ENCODE measurements at places on chromosomes 16 and 17.

GRCh38 chr16:23500212-23500861 is 10.0 kb downstream of the GGA2 start:
- no peak for DNase-seq

DNA sequence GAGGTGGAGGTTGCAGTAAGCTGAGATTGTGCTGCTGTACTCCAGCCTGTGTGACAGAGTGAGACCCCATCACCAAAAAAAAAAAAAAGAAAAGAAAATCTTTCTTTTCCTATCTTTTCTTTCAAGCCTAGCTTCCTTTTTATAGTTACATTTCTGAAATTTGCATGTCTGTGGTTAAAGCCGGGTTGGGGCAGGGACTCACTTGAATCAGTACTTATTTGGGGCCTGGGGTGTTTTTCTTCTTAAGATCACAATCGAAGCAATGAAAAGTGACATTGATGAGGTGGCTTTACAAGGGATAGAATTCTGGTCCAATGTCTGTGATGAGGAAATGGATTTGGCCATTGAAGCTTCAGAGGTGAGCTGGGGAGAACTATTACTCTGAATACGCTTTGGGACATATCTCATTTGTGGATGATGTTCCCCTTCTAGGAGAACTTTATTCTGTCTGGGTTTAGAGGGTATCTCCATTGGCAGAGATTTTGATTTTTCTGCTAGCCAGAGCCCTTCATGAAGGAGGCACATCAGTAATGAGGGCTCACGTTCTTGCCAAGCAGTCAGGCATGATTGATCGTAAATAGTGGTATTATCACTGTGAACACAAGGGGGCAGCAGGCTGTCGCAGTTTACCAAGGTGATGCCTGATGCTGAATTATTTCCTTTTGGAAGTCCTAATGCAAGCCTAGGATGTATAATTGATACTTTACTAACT is 14.3 kb downstream of the KPNB1 start:
- DNase-seq = peak; percentile 77

GRCh38 chr16:88651276-88651988 is 579 bp upstream of the CYBA start:
- DNase-seq = peak; percentile 97

DNA sequence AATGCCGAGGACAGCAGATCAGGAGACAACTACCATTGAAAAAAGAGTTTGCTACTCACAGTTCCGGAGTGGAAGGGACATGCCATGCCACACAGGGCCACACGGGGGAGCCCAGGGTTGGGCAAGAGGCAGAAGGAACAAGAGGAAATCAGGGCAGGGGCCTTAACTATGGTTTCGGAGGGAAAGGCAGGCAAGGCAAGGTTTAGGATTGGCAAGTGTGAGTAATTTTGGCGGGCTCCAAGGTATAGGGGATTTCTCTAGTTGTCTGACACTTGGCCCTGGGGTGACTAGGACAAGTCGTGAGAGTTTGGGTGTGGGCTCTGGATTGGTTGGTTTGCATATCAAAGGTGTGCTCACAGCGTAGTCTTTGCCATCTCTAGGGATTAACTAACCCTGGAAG is 27.0 kb upstream of the NTN1 start:
- DNase-seq = peak; percentile 45

GRCh38 chr17:927611-928461 is 51.7 kb downstream of the NXN start:
- DNase-seq = no peak

- no peak for DNase-seq
Observed at GRCh38 chr16:29925105-29925756, 795 bp downstream of the KCTD13 start.

DNA sequence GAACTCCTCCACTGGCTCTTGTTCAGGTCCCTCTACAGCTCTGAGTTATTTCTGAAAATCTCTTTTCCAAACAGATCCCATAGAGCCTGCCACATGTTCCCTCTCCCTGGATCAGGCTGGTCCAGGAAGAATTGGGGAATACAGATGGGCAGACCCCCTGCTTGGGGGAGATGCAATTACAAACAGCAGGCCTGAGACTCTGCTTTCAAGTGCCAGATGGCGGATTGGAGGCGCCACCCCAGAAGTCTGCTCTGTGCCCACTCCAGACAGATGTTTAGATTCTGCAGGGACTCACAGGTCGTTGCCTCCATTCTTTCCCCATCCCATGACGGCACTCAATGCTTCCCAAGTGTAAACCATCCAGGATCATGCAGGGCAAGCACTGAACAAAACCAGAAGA is 316.6 kb downstream of the SLC39A11 start:
- no peak for DNase-seq

GRCh38 chr16:89345642-89346150 is 128.2 kb downstream of the ZNF778 start:
- DNase-seq = no peak

- no peak for DNase-seq
Observed at GRCh38 chr16:64047207-64047606, 1074.7 kb downstream of the CDH11 start.

DNA sequence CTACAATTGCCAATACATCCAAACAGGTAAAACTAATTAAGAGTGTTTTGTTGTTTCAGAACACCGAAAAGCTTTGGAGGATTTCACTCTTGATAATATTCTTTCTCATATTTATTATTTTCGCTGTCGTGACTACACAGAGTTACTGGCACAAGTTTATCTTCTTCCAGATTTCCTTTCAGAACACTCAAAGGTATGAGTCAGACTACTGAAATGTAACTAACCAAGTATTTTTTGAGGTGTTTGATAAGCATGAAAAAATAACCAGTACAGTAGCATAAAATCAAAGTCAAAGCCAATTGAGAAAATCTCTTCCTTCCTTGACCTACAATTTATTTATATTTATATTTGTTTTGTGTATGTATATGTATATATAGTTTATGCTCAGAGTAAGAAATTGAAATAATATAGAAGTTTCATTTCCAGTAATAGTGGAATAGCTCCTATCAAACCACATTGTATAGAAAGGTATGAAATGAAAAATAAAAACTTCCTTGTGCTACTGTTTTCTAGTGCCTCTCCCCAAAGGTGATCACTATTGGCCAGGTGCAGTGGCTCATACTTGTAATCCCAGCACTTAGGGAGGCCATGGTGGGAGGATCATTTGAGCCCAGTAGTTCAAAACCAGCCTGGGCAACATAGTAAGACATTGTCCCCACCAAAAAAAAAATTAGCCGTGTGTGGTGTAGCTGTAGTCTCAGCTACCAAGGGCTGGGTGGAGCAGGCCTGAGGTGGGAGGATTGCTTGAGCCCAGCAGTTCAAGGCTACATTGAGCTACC is 10.9 kb downstream of the RAD51C start:
- no peak for DNase-seq

GRCh38 chr17:28949185-28950016 is 1.9 kb downstream of the PHF12 start:
- peak; percentile 55 for DNase-seq

GRCh38 chr17:71378036-71378435 is 742.8 kb upstream of the SOX9 start:
- no peak for DNase-seq

DNA sequence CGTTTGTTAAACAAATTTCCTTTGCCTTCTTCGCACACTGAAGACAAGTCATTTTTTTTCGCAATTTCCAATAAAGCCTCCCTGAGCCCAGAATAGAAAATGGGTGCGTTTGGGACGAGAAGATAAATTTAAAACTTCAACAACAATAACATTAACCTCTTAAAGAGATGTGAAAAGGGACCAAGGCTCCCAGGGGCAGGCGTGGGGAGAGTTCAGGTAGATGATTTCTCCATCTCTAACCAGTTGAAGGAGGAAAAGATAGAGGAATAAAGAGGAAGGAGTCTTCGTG is 1.3 kb upstream of the HOXB4 start:
- DNase-seq = no peak

DNA sequence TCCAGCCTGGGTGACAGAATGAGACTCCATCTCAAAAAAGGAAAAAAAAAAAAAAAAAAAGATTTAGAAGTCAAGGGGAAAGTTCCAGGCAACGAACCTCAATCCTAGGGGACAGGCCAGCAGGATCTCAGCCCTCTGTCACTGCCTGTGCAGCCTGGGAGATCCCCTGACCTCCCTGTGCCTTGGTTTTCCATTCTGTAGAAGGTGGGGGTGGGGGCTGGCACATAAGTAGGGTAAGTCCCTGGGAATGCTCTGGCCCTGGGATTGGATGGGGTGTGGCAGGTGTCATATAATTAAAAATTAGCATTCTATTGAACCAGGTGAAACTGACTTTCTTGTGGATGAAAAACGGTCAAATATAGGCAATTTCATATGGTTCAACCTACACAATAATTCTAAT is 90.5 kb downstream of the C16orf78 start:
- no peak for DNase-seq

DNA sequence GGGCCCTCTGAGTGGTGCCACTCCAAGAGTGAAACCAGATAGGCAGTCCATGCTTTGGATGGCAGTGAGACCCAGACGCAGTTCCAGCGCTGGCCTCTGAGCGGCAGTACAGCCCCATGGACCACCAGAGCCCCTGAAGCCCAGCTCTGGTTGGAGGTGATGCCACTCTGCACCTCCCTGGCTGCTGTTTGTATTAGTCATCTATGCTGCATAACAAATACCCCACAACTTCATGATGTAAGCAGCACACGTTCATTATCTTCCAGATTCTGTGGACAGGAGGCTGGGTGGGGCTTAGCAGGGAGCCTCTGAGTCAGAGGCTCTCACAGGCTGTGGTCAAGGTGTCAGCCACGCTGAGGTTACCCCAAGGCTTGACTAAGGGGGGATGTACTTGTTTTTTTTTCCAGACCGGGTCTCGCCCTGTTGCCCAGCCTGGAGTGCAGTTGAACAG is 5.1 kb upstream of the NME4 start:
- peak; percentile 65 for DNase-seq

DNA sequence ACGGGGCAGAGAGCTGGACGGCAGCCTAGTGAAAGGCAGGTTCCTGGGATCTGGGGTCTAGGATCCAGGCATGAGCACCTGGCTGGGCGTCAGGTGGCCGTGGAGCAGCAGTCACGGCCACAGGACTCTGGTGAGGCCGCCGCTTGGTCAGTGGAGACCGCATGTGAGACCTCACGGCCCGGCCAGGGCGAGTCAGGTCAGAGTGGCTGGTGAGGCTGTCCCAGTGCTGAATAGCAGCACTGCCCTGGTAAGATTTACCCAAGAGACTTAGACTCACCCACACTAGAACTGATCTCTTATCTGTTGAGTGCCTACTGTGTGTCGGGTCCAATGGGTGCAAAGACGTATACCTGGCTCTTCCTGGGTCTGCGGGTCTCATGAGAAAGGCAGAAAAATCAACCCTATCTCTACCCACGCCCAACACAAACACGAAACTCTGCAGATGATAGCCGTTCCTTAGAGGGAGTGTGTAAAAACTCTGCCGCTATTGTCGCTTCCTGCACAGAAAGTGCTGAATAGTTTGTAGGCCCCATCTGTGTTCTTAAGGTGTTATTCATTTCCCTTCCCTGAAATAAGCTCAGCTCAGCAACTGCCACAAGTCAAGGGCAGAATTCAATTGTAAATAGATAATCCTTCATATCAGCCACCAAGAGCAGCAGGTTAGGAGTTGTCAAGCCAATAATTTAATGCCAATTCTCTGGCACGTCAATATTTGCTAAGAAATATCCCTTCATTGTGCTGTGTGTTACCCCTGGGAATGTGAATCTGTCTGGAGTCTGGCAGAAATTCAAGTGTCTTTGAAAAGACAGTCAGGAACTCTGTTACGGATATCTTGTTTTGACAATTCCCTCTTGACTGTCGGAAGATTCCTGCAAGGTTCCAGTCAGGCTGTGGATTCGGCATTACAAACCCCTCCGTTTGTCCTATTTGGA is 240.0 kb downstream of the NTN1 start:
- no peak for DNase-seq

GRCh38 chr17:48004983-48005382 is 32.6 kb downstream of the COPZ2 start:
- no peak for DNase-seq

DNA sequence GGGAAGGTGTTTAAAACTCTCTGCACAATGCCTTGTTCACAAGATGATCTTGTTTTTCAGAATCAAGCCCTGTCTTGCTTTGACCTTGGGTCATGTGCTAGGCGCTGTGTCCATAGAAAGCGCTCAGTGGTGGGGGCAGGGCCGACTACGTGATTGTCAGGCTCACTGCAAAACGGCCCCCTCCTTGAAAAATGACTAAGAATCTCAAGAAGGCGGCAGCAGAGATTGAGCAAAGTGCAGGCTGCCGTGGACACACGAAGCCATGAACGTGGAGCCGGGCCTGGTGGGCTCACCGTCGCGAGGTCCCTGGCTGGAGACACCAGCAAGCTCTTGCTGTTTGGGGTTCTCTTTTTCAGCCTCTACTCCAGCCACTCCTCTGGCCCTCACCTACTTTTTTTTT is 10.2 kb downstream of the ATP2C2 start:
- no peak for DNase-seq

DNA sequence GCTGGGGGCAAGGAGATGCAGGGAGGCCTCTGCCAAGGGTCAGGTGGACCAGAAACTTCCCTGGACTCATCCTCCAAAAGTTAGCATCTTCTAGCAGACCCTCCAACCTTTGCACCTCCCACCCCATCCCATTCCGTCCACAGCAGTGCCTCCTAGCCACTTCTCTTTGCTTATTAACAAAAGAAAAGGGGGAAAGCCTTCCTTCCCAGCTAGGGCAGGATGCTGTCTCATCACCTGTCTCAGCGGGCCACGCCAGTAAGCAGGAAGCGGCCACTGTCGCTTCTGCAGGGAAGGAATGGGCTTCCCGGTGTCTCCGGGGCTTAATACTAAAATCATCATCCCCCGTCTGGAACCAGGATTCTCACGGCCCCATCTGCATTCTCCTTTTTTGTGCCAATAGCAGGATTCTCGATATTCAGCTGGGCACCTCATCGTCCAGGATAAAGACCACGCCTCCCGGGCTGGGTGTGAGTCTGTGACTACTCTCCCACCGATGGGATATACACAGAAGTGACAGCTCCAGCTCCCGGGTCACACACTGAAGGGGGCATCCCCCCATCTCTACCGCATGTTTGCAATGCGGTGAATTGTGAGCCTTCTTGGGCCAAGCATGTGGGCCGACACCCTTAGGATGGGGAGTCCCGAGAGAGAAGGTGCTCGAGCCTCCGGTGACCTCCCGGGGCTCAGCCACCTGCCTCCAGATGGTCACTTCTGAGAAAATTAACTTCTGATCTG is 15.5 kb upstream of the RBFOX3 start:
- no peak for DNase-seq

DNA sequence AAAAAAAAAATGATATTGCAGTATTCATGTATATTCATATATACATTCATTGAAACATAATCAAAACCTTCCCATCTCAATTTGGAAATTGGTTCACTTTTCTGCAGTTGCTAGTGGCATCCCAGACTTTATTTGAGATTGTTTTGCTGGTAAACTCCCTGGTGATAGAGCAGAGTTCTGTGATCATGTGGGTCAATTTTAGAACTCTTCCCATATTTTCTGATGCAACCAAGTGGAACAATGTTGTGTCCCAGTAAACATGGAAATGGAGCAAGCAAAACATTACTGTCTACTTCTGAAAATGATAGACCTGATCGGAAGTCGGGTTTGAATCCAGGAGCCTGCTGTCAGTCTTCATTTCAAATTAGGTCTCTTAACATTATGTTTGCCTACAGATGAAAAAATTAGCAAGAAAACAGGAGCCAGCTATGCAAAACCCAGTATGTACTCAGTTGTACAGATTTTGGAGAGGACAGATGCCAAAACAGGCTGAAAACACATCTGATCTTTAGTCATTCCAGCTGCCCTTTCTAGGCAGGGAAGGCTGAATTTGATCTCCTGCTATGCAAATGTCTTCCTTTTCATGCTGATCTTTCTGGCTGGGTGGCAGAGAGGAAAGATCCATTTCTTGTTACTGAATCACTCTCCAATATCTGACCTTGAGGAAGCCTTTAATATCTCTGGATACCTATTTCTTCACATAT is 786.6 kb upstream of the SOX9 start:
- DNase-seq = no peak

- DNase-seq = no peak
Observed at GRCh38 chr17:32298298-32298697, 32.7 kb downstream of the RHBDL3 start.

Data from OCI-LY7 (cell line).